ENCODE measurements at places on chromosomes 13 and 19. TPM values are rescaled to one million over a fixed set of nuclear protein-coding genes. Genes with fewer than 3 reads are reported as not detected.

DNA sequence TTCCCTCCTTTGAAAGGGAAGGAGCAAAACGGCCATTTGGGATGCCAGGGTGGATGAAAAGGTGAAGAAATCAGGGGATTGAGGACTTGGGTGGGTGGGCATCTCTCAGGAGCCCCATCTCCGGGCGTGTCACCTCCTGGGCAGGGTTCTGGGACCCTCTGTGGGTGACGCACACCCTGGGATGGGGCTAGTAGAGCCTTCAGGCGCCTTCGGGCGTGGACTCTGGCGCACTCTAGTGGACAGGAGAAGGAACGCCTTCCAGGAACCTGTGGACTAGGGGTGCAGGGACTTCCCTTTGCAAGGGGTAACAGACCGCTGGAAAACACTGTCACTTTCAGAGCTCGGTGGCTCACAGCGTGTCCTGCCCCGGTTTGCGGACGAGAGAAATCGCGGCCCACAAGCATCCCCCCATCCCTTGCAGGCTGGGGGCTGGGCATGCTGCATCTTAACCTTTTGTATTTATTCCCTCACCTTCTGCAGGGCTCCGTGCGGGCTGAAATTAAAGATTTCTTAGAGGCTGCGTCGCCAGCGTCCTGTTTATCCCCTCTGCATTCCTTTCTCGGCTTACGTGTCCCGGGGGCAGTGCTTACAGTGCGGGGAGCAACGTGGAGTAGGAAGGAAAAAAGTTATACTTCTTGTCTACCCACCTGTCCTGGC is 15.2 kb upstream of the S1PR4 start:
- peak; percentile 82 for DNase-seq

GRCh38 chr19:7870571-7871436 is 3.4 kb downstream of the PRR36 start:
- no peak for DNase-seq

GRCh38 chr19:11093689-11094238 is 4.5 kb downstream of the LDLR start:
- no peak for DNase-seq

DNA sequence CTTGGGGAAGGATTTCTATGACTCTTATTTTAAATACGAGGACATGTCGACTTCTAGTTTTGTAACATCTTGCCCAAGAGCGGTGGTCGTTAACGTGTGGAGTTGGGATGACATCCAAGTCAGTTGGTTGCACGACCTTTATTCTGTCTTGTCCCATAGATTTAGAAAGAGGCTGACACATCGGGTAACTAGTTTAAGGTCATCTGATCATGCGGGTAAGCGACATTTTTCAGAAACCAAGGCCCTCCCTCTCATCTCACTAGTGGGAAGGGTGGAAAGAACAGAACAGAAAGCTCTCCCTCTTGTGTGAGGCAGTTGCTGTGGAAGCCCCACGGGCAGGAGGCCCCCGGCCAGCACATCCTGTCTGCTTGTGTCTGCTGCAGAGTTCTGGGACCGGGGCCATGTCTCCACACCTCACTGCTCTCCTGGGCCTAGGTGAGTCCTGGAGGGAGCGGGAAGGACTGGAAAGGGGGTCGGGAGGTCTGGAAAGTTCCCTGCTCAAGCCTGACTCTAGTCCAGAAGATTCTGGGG is at the start of gene LAIR2:
Gene LAIR2 (plus strand): TSS at position 314 of the 531 bp plus-strand sequence. CDS start 88 bp downstream, at position 402.
- DNase-seq, result no peak

SLC6A16 gene
- under 0.01 TPM for polyA plus RNA-seq
